Inflammatory macrophage treated with lipopolysaccharide for 4 hours (primary cell): ENCODE measurements at places on chromosomes 5 and 9.

DNA sequence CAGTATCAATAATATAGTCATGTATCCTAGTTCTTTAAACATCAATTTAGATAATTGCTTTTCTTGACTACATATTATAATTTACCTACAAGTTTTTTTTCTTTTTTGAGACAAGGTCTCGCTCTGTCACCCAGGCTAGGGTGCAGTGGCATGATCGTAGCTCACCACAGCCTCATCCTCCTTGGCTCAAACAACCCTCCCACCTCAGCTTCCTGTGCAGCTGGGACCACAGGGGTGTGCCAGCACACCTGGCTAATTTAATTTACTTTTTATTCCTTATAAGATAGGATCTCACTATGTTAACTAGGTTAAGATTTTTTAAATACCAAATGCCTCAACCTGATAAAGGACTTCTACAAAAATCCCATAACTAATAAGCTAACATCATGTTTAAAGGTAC lies 21.1 kb downstream of the UIMC1 start:
- no peak for DNase-seq

GRCh38 chr5:67095346-67096171 lies 101.0 kb downstream of the CD180 start:
- peak; percentile 3 for DNase-seq

- DNase-seq, result no peak
Measured at GRCh38 chr5:88659529-88660263, 223.3 kb downstream of the MEF2C start.

- no peak for DNase-seq
Measured at GRCh38 chr9:96164268-96164683, 137.7 kb downstream of the HSD17B3 start.

GRCh38 chr5:28737682-28738081 lies 1699.3 kb upstream of the CDH9 start:
- DNase-seq, result no peak

- DNase-seq, result no peak
Measured at GRCh38 chr9:124886461-124886860, 24.5 kb downstream of the ARPC5L start.

- no peak for DNase-seq
Measured at GRCh38 chr9:126131066-126132010, 195.3 kb upstream of the MVB12B start.
